Fibroblast of mammary gland (primary cell): ENCODE measurements at places on chromosomes 7 and 10.

DNA sequence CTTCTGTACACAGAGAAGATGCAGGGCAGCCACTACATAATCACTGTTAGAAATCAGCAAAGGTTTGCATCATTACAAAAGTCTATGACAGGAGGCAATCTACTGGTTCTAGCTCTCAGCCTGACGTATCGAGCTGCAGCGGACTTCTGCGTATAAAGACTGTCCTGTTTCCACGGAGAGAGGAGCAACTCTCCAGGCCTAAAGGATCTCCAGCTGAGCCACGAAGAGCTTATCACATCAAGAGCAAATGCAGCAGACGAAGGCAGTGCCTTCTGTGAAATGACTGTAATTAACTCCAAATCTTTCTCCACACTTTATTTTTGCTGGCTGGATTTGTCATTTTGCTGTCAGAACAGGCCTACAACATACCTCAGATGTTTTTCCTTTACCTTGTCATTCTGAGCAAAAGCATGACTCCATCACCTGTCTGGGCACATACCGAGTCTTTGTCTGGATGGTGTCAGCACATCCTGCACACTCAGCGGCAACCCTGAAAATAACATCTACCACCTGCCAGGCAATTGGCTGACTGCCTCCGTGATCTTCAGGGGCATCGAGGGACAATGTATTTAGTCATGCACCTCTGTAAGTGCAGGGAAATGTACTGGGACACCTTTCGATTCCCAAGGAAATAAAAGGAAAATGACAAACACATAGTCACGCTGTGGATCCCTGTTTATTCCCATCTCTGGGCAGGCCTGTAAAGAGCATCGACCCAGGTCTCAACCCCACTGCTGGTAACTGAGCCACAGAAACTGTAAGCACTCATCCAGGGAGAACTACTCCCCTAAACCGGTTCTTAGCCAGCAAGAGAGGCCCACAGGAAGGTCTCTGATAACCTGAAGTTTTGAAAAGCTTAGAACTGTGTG lies 26.3 kb upstream of the SH3PXD2A start:
- no peak for DNase-seq

DNA sequence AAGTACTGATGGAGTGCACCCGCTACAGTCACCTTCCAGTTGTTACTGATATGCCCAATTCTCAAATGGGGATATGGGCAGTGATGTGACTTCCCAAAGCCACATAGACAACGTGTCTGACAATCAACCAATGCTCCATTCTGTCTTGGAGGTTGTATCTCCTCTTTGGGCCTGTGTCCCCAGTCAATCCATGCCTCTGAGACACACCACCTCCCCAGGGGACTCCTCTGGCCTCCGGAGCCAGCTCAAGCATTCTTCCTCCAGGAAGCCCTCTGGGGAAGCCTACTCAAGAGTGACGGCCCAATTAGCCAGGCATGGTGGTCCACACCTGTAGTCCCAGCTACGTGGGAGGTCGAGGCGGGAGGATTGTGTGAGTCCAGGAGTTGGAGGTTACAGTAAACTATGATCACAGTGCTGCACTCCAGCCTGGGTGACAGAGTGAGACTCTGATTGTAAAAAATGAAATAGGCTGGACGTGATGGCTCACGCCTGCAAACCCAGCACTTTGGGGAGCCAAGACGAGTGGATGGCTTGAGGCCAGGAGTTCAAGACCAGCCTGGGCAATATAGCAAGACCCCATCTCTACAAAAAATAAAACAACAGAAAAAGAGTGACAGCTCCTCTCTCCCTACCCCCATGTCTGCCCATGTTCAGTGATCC lies 99.5 kb upstream of the TNRC18 start:
- DNase-seq, result peak; percentile 36

- no peak for DNase-seq
These were observed 395 bp upstream of the ZNF25 start for GRCh38 chr10:37976880-37977203.

- no peak for DNase-seq
These were observed 4.4 kb downstream of the CALML3 start for GRCh38 chr10:5528989-5529701.
